DMS 273 treated with DMSO at 0.1 percent for 48 hours (cell line): ENCODE measurements at places on chromosomes 6 and 20.

DNA sequence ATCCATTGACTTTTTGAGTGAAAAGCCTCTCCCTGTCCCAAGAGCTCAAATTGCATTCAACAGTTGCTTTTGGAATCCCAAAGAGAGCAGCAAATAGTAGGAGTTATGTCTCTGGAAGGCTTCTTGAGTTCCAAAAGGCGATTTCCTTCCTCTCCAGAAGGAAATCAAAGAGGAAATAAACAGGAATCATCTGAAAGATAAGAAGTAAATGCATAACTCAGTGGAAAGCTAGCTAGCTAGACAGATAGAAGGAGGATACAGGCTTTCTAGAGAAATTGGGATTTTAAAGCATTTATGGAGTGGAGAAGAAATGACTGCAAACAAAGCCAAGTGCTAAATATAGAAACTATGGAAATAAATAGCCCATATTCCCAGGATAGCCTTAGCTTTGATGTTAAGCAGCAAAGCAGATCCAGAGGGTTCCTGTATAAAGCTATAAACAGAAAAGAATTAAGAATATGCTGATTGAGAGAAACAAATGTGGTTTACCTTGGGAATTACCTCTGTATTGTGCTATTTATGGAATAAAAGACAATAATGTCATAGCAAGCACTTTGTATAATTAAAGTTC lies 214.7 kb downstream of the PLCB1 start:
- no peak for DNase-seq

GRCh38 chr6:40986921-40987819 lies 51.9 kb downstream of the UNC5CL start:
- no peak for DNase-seq

GRCh38 chr6:125205931-125206330 lies 52.4 kb downstream of the TPD52L1 start:
- no peak for DNase-seq

DNA sequence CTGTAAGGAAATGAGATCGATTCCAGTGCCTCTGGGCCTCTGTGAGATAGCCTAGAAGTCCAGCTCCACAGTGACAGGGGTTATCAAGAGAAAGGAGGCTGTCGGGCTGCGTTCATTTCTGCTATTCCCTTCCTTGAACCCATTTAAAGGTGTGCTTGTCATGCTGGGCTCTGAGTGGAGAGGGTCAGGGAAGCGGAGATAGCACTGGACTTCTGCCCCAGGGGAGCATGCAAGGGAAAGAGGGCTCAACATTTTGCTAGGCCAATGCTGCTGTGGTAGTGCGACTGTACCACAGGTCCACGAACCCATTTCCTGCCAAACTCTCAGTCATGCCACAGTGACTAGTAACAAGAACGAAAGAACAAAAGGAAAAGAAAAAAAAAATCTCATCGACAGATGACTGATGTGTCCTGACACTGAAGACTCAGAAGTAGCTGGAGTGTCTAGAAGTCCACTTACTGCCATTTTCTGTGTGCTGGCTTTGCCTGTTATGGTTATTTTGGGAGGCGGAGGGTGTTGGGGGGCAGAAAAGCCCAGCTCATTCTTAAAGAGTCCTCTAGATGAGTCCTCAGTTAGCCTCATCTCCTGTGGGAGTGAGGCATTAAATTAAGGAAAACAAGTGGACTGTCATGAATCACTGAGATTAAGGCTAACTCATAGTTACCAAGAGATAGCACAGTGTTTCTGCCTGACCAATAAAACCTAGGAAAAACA lies 8.1 kb downstream of the NEDD9 start:
- DNase-seq: no peak

GRCh38 chr6:118408863-118409262 lies 139.2 kb upstream of the PLN start:
- DNase-seq: no peak

DNA sequence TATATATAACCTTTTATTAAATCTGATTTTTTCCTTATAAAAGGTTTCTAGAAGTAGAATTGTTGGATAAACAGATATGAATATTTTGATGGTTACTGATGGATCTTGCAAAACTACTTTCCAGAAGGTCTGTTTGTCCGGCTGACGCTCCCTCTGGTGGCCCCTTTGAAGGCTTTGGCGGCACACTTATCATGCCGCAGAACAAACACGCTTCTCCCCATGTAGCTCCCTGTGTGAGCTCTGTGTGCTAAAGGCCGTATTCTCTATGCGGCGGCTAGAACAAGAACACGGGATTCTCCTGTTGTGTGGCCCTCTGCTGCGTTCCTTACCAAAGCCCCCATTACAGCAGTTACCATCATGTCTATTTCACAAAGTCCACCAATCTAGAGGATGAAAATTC lies 30.0 kb downstream of the PPP1R3G start:
- no peak for DNase-seq

DNA sequence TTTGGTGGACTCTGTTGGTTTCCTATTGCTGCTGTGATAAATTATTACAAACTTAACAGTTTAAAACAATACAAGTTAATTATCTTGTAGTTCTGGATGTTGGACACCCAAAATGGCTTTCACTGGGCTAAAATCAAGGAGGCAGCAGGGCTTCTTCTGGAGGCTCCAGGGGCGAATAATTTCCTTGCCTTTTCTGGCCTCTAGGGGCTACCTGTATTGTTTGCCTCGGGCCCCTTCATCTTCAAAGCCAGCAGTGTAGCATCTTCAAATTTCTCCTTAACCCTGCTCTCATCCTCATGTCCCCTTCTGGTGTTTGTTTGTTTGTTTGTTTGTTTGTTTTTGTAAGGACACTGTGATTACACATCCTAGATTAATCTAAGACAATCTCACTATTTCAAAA lies 60.5 kb upstream of the ANKEF1 start:
- no peak for DNase-seq

GRCh38 chr6:31911826-31912585 lies 10.1 kb upstream of the ZBTB12 start:
- no peak for DNase-seq

DNA sequence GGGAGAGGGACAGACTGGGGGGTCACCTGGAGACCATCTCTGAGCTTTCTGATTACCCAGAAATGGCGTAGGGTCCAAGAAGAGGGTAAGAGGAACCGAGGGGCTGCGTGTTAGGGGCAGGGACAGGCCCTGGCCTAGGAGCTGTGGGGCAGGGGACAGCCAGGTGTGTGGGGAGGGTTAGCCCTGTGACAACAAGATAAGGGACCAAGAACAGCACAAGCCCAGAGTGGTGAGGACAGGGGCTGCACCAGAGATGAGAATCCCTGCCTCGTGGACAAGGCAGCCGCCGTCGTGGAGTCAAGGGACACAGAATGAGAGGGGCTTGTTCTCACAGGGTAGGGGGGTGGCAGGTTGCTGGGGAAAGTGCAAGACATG lies 449 bp upstream of the AVP start:
- DNase-seq: no peak

DNA sequence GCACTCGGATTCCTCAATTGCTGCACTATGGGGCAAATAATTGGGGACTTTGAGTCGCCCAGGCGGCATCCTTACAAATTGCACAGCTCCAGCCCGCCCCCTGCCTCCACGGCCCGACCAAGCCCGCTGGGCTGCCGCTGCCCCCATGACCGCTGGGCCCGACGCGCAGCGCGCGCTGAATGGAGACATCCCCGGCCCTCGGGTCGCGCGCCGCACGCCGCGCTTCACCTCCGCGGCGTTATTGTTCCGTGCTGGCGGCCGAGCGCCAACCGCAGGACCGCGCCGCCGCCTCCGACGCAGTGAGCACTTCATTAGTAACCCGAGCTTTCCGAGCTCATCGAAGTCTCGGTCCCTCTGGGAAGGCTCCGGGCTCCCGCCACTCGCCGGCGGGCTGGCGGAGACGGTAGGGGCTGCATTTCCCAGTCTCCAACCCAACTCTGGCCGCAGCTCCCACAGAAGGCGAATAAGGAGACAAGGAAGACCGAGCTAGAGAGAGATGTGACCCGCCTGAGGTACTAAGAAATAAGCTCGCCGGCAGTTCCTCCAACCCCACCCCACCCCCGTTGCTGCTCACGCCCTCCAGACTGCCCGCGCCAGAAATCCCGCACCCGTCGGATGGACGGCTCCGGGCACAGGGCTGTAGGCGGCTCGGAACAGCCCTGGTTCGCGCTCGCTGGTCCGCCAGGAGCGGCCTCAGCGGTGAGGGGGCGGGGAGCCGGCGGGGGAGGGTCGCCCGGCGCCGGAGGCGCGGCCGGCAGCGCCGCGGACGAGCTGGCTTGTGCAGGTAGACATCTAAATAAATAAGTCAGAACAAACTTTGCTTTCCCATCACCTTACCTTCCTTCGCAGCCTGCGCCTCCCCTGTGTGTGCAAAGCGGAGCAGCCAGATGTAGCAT lies 703 bp downstream of the EPHA7 start:
- DNase-seq: no peak

DNA sequence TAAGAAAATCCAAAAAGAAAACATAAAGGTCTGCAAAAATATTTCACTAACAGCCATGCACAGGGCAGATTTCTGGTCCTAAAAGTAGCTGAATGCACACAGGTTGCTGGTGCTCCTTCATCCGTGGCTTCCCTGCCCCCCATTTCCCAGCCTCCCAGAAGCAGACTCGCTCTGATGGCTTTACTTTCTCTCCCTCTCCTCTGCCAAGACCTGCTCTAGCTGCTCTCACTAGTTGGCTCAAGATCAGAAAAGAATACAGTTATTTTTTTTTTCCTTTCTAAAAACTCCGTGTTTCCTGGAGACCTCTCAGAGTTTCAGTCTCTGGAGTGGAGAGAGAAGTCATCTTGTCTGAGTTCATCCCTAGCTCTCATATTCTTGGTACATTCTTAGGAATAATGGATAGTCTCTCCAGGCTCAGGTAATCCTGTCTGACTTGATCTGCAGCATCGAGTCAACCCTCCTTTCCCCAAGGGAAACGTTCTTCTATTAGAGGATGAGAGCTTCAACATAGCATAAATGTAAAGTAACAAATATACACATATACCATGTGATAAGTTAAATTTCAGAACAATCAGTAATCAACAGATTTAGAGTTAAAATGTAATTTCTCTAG lies 214.2 kb downstream of the TBC1D7 start:
- no peak for DNase-seq

DNA sequence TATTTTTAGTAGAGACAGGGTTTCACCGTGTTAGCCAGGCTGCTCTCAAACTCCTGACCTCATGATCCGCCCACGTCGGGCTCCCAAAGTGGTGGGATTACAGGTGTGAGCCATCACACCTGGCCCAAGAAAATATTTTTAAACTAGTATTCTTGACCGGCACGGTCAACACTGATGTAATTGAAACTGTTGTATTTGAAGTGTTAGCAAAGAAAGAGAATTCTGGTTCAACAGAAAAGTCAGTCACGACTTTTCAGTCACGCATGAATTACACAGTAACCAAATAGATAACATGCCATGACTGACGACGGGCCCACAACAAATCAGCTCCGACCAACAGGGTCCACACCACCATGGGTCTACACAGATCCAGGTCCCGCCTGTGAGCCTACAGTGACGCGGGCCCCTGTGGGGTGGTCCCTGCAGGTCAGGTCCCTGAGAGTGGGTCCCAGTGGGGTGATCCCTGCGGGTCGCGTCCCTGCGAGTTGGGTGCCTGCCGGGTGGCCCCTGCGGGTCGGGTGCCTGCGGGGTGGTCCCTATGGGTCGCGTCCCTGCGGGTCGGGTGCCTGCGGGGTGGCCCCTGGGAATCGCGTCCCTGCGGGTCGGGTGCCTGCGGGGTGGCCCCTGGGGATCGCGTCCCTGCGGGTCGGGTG lies 1.0 kb downstream of the GMEB2 start:
- DNase-seq: no peak

GRCh38 chr6:149332602-149333265 lies 15.2 kb downstream of the TAB2 start:
- DNase-seq: no peak

GRCh38 chr6:83270971-83271719 lies 78.0 kb downstream of the RWDD2A start:
- no peak for DNase-seq

DNA sequence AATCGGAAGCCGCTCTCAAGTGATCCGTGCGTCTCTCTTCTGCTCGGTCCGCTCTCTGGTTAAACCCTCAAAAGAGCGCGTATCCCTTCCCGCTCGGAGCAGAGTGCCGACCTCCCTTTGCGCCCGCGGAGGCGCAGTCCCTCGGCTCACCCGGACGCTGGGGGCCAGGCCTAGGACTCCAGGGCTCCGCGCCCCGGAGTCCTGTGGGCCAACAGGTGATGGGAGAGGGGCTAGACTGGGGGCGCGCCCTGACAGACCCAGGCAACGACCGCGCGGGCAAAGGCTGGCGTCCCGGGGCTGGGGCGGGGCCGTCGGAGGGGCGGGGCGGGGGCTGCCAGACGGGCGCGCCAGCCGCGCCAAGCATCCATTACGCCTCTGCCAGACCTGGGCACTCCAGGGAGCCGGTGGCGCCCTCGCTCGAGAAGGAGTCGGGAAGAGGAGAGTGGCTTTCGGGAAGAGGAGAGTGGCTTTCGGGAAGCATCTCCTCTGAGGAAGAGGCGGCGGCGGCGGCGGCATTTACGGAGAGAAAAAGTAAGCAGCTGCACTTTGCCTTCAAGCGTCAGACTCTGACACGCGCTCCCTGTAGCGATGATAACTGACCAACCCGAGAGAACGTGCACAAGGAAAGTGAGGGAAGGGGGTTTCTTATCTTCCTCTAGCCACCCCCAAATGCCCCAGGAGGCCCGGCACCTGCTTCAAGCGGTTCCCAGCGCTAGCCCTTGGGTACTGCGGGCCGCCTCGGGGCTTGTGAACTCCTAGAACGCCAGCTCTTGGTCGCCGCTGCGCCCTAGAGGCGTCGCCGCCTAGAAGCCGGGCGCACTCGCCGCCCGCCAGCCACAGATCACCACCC lies 2.6 kb downstream of the EPHA7 start:
- DNase-seq: no peak

- no peak for DNase-seq
These were observed 54.0 kb upstream of the TNFRSF21 start for GRCh38 chr6:47363736-47364135.

DNA sequence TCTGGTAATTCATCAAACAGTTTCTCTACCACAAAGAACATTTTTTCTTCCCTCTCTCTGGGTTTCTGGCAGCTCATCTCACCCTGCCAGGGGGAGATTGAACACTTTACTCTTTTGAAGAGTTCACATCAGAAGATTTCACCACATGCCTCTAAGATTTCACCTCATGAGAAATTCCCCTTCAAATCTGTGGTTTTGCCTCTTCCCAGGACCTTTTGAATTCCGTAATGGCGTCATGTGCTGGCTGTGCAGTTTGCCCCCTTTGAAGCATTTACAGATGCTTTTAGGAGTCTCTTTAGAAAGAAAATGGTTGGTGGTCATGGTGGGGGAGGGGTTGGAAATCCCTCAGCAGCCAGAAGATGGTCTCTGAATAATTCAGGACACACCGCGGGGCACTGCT lies 486.1 kb downstream of the QKI start:
- no peak for DNase-seq

- no peak for DNase-seq
These were observed 107.6 kb downstream of the JAG1 start for GRCh38 chr20:10565922-10566897.

GRCh38 chr6:27188885-27189418 lies 58.5 kb upstream of the PRSS16 start:
- DNase-seq: peak; percentile 73

- no peak for DNase-seq
These were observed 89.6 kb downstream of the PHACTR1 start for GRCh38 chr6:12806136-12806535.

GRCh38 chr6:166351715-166352285 lies 9.5 kb upstream of the SFT2D1 start:
- DNase-seq: no peak
